ENCODE measurements at places on chromosomes 6 and 20.

DNA sequence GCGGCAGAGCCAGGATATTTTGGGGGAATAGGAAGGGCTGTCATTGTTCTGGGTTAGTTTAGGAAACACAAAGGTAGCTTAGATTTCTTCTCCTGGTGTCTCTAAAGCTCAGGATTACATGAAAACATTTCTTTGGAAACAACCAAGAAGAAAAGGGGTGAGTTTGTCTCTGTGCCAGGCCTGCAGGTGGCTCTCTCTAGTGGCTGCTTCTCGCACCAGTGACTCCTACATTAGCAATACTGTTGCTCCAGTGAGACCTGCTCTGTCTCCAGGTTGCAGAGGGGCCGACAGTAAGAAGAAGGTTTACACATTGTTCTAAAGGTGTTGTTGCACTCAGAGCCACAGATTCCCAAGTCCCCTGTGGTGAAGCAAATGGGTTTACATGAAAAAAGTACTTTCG is 104.6 kb upstream of the GLP1R start:
- no peak for DNase-seq

GRCh38 chr6:107709341-107709740 is 114.8 kb downstream of the SCML4 start:
- DNase-seq = no peak

- no peak for DNase-seq
Measured at GRCh38 chr6:29011276-29011734, 6.2 kb upstream of the ZNF311 start.

GRCh38 chr20:57274846-57275245 is 8.4 kb upstream of the BMP7 start:
- no peak for DNase-seq

- no peak for DNase-seq
Measured at GRCh38 chr20:31992086-31992485, 18.2 kb upstream of the CCM2L start.

DNA sequence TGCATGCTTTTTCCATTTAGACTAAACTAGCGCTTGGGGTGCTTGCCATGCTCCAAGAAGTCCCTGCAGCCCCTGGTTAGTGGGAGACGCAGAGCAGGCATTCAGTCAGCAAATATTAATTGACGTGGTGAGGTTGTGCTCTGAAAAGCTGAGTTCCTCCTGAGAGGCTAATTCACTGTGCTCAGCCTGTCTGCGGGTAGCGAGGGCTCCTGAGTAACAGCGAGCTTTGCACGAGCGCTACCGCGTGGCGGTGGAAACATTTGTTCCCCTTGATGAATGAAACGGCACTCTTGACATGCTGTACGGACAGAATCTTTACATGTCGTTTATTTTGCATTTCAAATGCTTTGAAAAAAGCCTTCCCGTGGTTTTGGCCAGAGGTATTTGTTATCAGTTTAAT is 170.6 kb upstream of the AGPAT4 start:
- DNase-seq = no peak

- DNase-seq = no peak
Measured at GRCh38 chr6:166927935-166928643, 28.3 kb downstream of the RNASET2 start.

GRCh38 chr20:10492065-10492464 is 57.0 kb downstream of the SLX4IP start:
- DNase-seq = no peak

DNA sequence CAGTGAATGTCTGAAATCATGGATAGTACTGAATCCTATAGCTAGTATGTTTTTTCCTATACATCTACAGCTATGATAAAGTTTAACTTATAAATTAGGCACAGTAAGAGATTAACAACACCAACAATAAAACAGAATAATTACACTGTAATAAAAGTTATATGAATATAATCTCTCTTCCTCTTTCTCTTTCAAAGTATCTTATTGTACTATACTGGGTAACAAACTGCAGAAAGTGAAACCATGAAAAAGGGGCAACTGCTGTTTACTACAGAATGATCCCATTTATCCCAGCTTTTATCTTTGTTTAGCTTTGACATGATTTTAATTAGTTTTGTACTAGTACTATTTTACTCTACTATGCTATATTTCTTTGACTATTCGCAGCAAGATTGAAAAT is 25.8 kb downstream of the ESF1 start:
- DNase-seq = no peak

- no peak for DNase-seq
Measured at GRCh38 chr6:143674483-143675381, 3.0 kb upstream of the PHACTR2 start.

GRCh38 chr6:33983109-33983716 is 162.7 kb downstream of the GRM4 start:
- no peak for DNase-seq

- no peak for DNase-seq
Measured at GRCh38 chr6:152018876-152019275, 211.4 kb downstream of the ESR1 start.

GRCh38 chr6:26330859-26331217 is 34.2 kb upstream of the BTN3A2 start:
- no peak for DNase-seq

DNA sequence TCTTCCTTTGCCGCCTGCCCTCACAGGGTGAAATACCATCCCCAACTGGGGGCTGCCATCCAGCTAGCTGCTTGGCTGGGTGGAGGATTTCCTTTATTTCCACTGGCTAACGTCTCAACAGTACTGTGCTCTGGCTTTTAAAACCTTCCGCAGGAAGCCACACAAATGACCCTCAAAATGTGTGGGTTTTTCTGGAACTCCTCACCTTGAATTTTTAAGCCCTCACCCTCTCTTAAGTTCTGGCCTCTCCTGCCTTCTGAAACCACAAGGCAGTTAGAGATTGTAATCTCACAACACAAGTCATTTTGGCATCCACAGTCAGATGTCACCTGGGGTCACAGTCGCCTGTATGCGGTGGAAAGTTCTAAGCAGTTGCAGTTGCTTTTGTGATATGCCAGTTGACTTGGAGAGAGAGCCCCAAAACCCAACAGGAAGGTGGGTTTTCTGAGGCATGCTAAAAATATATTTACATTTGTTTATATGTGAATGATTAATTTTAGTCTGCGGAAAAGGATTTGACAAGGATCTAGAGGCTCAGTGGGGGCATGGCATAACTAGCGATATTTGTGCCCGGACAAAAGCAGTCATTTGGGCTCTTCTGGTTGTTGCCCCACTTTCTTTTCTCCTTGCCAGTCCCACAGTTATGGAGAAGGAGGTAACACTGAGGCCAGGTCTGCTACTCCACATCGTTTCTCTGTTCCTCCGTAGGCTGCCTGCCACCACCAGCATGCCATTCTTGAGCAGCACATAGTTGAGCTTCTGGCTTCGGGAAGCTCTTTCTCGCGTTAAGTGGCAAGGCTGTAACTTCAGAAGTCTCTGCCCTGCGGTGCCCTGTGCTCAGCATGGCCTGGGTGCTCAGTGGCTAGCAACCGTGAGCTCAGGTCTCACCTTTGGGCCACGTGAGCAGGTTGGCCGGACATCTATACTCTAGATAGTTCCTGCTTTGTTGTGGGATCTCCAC is 335.3 kb downstream of the CD83 start:
- DNase-seq = no peak

- no peak for DNase-seq
Measured at GRCh38 chr6:35776364-35777215, at the start of gene CLPSL2. Gene CLPSL2 (plus strand): TSS chr6:35776598. CDS start chr6:35776619, 21 bp downstream.

GRCh38 chr6:147578883-147579282 is 70.4 kb downstream of the SAMD5 start:
- no peak for DNase-seq

GRCh38 chr6:3615391-3616380 is 135.8 kb downstream of the PXDC1 start:
- DNase-seq = no peak

DNA sequence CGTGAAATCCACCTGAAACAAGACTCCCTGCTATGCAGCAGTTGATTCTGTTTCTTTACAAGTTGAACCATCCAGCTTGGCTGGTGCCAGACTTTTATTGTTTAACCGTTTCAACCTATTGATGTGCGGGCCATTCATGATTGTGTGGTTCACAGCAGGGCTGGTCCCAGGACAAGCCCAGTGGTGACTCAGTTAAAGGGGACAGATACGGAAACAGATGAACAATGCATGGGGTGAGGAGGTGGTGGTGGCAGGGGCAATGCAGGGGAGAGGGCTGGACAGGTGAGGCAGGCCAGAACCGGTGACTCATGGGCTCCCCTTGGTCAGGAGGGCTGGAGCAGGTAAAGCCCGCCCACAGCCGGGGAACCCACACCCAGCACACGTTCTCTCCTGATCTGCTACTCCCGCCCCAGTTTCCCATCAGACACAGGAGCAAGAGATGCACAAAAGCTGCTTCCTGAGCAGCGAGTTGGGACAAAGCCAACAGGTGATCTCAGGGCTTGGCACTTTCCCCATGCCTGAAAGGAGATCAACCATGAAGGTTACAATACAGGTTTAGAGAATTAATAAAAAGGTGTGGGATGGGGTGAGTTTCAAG is 232.2 kb downstream of the LY86 start:
- DNase-seq = no peak

GRCh38 chr6:44059359-44060346 is 67.6 kb downstream of the MRPL14 start:
- DNase-seq = no peak

Data from activated naive CD4-positive, alpha-beta T cell (primary cell).